ENCODE measurements at places on chromosomes 6 and 20. TPM values are rescaled to one million over a fixed set of nuclear protein-coding genes. Genes with fewer than 3 reads are reported as not detected.

GRCh38 chr6:125923366-125923877, 33.1 kb upstream of the HINT3 start:
- no peak for DNase-seq

- no peak for DNase-seq
Observed at GRCh38 chr6:10323018-10323417, 91.9 kb downstream of the TFAP2A start.

DNA sequence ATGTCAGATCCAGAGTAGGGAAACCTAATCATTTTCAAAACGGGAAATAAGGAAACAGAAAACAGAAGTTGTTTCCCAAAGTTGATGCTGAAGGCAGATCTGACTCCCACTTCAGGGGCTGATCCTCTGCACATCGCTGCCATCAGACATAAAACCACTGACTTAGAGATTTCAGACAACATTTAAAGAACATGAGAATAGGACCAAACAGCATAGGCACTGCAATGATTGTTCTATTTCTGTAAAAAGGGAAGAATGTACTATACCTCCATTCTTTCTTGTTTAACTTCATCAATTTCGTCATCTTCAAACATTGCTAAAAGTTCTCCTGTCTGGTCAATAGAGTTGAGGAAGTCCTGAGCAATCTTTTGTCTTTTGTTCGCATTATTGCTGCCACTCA, 324.7 kb upstream of the RUNX2 start:
- no peak for DNase-seq

GRCh38 chr6:83615025-83615999, 93.6 kb downstream of the SNAP91 start:
- no peak for DNase-seq

Gene SIRPB1
- 0.73 TPM for polyA plus RNA-seq

Gene ADGB
- polyA plus RNA-seq = not detected

Gene COL19A1
- 0.33 TPM for polyA plus RNA-seq

Gene TNXB
- polyA plus RNA-seq = 7.0 TPM

Gene RRP36
- 68.2 TPM for polyA plus RNA-seq

Gene UBR2
- 9.4 TPM for polyA plus RNA-seq

Data from psoas muscle (tissue), 8 donors.